ENCODE measurements at places on chromosomes 12 and 14.
A peak's percentile ranks its signal among the peaks of the same experiment; 100 is the strongest.

DNA sequence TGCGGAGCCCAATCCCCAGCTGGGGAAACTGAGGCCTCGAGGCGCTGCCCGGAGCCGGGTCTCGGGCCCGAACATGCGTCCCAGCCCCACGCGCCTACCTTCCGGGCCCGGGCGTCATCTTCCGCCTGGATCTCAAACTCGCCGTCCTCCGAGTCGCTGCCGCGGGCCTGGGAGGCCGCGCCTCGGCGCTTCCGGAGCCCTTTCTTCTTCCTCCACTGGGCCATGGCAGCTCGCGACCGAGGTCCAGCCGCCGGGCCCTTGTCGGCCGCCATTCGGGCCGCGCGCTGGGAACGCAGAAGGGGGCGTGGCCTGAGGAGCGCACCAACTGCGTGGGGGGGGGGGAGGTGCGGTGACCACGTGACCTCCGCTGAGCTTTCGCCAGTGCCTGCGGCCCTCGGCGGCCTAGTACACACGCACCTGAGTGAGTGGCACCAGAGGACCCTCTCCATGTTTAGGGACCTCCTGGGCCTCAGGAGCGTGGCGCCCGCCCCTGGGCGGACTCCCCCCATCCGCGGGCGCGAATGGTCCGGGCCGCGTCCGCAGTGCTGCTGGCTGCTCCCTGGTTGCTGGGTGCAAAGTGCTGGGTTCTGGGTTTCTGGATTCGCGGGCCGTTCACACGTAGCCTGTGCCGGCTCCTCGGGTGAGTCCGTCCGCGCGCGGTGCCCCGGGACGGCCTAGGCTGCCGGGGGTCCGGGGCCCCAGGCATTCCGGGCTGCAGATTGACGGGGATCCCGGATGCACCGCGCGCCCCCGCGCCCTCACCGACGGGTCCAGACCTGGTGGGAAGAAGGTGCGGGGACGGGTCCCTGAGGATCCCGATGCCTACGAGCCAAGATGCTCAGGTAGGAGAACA, at the start of the genes DDX54 and RITA1:
Gene DDX54, minus strand, starts transcription at position 299 of the 853 bp plus-strand sequence. Its CDS starts 27 bp downstream, at position 272.
Gene RITA1, plus strand, starts transcription at position 542 of the 853 bp plus-strand sequence. CDS start 1,026 bp downstream, outside the sequence.
- peak; percentile 63 for DNase-seq

DNA sequence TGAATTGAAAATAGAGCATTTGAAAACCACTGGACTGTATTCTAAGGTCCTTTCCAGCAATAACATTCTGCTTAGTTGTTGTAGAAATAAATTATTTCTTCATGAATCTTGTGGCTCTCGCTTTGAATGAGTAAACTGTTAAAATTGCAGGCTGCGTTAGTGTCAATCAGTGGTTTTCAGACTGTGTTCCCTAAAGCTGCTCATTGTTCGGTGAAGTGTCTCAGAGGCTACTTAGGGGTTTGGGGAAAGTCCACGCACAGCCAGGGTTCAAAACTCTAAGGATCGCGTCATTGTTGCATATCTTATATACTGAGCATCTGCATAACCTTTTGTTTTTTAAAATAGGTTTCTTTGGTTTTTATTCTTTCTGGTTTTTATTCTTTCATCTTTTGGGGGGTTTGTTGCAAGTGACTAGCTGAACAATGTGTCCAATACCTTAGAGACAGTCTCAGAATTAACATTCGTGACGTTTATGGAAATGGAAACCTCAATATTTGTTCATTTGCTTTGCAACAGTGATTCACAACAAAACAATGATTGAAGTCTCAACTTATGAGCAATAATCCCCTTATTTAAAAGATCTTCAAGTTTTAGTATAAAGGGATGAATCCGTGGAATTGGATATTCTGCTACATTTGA, 108.1 kb downstream of the TTLL5 start:
- DNase-seq = no peak

GRCh38 chr12:53481939-53482586, 17.2 kb downstream of the MAP3K12 start:
- DNase-seq = no peak

GRCh38 chr12:3972576-3972975, 99.4 kb upstream of the PARP11 start:
- no peak for DNase-seq

DNA sequence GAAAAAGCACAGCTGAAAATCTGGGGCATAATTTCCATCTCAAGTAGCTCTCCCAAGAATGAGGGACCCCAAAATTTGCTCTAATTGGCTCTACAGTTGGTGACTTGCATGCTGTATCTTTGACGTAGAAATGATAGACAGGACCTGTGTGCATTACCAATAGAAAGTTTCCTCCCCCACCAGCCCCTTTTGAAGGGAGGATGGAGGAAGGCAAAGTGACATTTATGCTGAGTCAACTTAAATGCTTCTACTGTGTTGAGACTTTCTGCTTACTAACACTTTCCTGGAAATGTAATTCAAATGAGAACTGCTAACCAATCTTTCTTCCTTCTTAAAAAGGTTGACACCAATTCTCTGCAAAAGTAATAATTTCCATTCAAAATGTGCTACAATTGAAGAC, 31.9 kb downstream of the TSPAN8 start:
- no peak for DNase-seq

- no peak for DNase-seq
Measured at GRCh38 chr12:52346593-52346992, 20.7 kb downstream of the KRT85 start.

- no peak for DNase-seq
Measured at GRCh38 chr14:91858536-91859275, 8.6 kb downstream of the TC2N start.

GRCh38 chr12:28535216-28535615, 345.0 kb downstream of the CCDC91 start:
- DNase-seq = no peak

DNA sequence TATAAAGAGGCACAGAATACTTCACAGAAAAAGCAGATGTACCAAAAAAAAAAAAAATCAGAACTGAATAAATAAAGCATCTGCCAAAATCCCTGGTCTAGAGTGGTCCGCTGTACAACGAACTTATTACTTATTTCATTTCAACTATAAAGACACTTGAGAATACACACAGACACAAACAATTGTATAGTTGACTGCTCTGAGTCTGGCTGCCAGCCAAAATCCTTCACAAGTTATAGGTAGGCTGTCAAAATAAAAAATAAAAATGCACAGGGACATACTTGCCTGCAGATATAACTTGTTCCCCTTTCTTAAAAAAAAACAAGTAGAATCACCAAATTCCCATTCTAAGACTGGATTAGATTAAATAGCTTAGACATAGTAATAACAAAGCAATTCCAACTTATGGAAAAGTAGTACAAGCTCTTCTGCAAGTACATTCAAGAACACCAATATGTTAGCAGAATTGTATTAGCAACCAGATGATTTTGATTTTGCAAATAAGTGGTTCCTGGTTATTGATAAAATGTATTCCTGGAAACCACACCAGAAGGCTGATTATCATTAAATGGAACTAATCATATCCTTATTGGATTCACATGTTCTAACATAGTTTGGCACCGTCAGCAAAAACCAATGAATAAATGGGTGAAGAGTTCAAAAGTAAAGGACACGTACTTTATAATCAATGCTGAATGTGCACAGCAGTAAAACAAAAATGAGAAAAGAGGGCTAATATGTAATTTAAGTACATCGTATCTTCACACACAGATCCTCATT, 248.5 kb downstream of the NELL2 start:
- DNase-seq = no peak

GRCh38 chr12:53781228-53781801, 29.5 kb upstream of the CISTR start:
- no peak for DNase-seq

DNA sequence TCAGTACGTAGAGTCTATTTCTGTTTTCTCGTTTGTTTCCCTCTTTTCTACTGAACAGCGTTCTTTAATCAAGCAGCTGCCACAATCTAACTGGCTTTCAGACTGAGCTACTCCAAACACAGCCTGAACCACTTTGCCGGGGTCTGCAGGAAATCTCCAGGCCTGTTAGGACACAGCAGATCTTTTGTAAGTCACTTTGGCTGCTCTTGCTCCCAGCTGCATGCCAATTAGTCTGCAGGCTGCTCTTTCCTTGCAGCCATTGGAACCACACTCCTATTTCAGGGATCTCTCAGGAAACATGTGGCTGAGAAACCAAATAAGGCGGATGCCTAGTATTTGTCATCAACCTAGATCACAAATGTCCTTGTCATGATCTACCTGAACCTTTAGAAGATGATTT, 73.6 kb downstream of the TMTC1 start:
- no peak for DNase-seq

DNA sequence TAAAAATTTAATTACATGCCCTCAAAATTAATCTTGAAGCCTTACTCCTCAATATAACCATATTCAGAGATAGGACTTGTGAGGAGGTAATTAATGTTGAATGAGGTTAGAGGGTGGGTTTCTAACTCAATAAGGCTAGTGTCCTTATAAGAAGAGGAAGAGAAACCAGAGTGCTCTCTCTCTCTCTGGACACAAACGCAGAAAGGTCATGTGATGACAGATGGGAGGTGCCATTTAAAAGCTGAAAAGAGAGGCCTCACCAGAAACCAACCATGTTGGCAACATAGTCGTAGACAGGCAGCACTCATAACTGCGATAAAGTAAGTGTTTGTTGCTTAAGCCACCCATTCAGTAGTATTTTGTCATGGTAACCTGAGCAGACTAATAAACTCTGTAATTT, 378.5 kb upstream of the LMO3 start:
- no peak for DNase-seq

DNA sequence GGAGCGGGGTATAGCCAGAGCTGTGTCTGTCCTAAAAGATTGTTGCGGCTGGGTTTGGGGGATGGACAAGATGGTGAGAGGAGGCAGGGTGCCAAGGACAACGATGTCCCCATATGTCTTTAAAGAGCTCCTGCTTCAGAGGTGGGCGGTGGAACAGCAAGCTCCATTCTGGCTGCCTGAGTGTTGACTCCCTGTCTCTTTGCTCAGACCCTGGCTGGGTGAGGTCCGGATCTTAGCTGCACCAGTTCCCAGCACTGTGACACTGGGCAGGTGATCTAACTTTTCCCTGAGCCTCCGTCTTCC, 8.3 kb upstream of the WSCD2 start:
- no peak for DNase-seq

DNA sequence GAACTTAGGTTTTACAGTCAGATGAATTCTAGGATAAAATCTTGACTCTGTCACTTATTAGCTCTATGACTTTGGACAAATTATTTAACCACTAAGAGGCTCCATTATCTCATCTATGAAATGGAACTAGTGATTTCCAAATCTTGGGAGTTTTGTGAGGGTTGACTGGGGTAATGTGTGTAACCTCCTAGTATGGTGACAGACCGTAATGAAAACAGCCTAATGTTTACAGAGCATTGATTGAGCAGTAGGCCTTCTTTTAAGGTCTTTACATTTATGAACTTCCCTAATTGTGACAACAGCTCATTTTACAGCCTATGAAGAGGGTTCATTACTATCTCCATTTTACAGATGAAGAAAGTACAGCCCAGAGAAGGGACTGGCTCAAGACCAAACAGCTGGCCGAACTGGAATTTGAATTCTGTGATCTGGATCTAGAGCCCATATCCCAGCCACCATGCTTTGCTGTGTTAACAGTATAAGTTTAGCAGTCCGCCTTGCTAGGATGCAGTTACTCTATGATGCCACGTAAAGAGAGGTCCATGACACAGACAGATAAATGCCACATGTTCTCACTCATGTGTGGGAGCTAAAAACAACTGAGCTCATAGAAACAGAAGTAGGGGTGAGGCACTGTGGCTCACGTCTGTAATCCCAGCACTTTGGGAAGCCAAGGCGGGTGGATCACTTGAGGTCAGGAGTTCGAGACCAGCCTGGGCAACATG, 9.1 kb upstream of the FBXL14 start:
- DNase-seq = no peak

DNA sequence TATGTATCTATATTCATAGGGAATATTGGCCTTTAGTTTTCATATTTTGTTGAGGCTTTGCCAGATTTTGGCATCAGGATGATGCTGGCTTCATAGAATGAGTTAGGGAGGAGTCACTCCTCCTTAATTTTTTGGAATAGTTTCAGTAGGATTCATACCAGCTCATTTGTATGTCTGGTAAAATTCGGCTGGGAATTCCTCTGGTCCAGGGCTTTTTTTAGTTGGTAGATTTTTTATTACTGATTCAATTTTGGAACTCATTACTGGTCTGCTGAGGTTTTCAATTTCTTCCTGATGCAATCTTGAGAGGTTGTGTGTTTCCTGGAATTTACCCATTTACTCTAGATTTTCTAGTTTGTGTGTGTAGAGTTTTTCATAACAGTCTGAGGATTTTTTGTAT, 175.2 kb downstream of the EPS8 start:
- DNase-seq = no peak

DNA sequence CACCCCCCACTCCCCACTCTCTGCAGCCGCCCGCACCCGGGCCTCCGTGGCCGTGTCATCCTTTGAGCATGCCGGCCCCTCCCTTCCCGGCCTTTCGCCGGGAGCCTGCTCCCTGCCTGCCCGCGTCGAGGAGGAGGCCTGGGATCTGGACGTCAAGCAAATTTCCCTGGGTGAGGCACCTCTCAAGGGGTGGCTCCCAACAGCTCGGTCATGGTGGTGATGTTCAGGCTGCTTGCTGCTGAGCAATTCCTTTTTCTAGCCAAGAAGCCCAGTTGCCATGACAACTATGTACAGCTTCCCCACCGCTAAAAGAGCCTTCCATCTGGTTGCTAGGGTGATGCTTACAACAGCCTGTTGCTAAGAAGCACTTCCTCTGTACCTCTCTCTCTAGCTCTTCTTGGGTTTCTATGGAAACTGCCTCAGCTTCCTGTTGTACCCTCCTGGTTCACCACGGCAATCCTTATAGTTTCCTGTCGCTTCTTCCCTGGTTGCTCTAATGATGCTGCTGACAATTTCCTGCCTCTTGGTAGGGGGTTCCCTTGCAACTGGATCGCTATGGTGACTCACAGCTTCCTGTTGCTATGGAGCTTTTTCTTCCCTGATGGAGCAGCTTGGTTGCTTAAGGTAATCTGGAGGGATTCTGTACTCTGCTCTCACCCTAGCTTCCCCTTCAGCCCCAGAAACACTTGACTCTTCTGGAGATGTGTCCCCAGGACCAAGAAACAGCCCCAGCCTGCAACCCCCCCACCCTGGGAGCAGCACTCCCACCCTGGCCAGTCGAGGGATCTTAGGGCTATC, 11.0 kb downstream of the ZNF219 start:
- DNase-seq = no peak

DNA sequence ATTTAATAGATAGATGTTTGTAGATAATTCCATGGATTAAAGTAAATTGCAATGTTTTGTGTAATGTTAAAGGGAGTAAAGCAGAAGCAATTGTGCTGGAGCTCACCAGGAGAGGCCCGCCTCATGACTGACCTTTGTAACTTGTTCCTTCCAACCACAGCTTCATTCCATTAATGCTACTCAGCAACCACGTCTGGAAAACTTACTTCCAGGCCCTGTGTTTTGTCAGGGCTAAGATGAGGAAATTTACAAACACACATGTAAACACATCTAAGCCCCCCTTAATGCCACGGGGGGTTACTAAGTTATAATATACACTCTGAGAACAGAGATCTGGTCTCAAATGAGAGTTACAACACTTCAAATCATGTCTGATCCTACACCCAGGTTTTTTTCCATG, 12.4 kb downstream of the LUM start:
- DNase-seq = no peak

DNA sequence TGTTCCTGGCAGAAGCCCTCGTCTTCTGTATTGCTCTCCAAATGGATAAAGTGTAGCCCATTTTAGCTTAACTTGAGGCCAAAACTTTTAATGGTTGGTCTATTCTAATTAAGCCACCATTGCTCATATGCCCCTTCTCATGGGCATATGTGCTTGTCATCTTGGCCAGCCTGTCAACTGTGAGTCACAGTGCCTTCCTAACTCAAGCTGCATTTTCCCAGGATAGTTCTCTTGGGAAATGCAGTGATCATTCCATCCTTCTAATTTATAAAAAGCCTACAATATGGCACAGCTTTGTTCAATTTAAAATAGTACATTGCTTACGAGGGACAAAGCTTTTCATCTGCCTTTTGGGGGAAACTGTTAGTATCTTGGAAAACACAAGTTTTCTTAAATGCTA, 6.6 kb downstream of the PTHLH start:
- no peak for DNase-seq

Data from activated CD8-positive, alpha-beta memory T cell treated with anti-CD3 and anti-CD28 coated beads for 4 hours (primary cell).